ENCODE measurements at places on chromosomes 7 and 10.

- H3K27ac ChIP-seq, result no peak overlapping the region
- H3K27me3 ChIP-seq, result peaks cover 6% of the 10 kb centered on the region
- no peaks in the 10 kb centered on the region for H3K4me1 ChIP-seq
- H3K36me3 ChIP-seq, result no peaks in the 10 kb centered on the region
- no peak for DNase-seq
- no peak overlapping the region for H3K4me3 ChIP-seq
Measured at GRCh38 chr10:83943049-83943448, 196.3 kb upstream of the GHITM start.

- H3K27me3 ChIP-seq, result no peaks in the 10 kb centered on the region
- H3K4me1 ChIP-seq, result no peaks in the 10 kb centered on the region
- H3K4me3 ChIP-seq, result no peak overlapping the region
- no peaks in the 10 kb centered on the region for H3K36me3 ChIP-seq
- no peak overlapping the region for H3K27ac ChIP-seq
Measured at GRCh38 chr7:57179776-57180415, 47.7 kb upstream of the ZNF479 start.

DNA sequence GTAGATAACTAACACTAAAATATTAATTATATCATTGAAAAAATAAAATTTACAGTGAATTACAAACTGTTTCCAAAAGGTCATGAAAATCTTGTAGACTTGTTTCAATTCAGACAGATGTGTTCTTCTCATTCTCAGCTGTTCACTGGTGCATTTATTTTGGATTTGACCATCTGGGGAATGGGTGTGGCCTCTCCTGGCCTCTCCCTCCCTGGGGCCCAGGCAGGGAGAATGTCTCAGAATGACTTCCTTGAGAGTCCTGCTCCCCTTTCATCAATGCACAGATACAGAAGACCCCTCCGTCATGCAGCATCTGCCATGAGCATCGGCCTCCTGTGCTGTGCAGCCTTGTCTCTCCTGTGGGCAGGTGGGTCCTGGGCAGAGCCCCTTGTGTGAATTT lies 192.8 kb upstream of the PRSS58 start:
- DNase-seq, result no peak
- no peak overlapping the region for H3K4me3 ChIP-seq
- H3K4me1 ChIP-seq, result no peaks in the 10 kb centered on the region
- H3K27me3 ChIP-seq, result no peaks in the 10 kb centered on the region
- H3K27ac ChIP-seq, result no peak overlapping the region

DNA sequence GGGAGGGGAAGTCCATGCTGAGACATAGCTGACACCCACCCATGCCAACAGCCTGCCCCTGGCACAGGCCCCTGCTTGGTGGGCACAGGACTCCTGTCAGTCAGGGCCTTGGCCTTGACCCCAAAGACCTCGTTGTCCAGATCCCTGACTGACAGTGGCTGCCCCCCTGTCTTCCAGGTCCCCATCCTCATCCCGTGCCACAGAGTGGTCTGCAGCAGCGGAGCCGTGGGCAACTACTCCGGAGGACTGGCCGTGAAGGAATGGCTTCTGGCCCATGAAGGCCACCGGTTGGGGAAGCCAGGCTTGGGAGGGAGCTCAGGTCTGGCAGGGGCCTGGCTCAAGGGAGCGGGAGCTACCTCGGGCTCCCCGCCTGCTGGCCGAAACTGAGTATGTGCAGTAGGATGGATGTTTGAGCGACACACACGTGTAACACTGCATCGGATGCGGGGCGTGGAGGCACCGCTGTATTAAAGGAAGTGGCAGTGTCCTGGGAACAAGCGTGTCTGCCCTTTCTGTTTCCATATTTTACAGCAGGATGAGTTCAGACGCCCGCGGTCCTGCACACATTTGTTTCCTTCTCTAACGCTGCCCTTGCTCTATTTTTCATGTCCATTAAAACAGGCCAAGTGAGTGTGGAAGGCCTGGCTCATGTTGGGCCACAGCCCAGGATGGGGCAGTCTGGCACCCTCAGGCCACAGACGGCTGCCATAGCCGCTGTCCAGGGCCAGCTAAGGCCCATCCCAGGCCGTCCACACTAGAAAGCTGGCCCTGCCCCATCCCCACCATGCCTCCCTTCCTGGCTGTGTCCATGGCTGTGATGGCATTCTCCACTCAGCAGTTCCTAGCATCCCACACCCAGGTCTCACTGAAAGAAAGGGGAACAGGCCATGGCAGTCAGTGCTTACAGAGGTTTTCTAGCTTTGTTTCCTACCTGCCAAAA lies 197.2 kb downstream of the EBF3 start:
- no peaks in the 10 kb centered on the region for H3K4me1 ChIP-seq
- no peak overlapping the region for H3K27ac ChIP-seq
- peak; percentile 7 for DNase-seq
- H3K36me3 ChIP-seq, result no peaks in the 10 kb centered on the region
- H3K4me3 ChIP-seq, result no peak overlapping the region

GRCh38 chr7:24472093-24472492 lies 101.2 kb upstream of the PALS2 start:
- DNase-seq, result no peak
- no peaks in the 10 kb centered on the region for H3K4me1 ChIP-seq
- H3K27me3 ChIP-seq, result no peaks in the 10 kb centered on the region

All from adrenal gland (tissue), 19 donors.